ENCODE measurements at places on chromosomes 5 and 9. TPM values are rescaled to one million over a fixed set of nuclear protein-coding genes. Genes with fewer than 3 reads are reported as not detected.
A peak's percentile ranks its signal among the peaks of the same experiment; 100 is the strongest.

- DNase-seq = no peak
These were observed 134.8 kb upstream of the PCA3 start for GRCh38 chr9:76629205-76629990.

GRCh38 chr9:76020652-76021051, 130.2 kb downstream of the PCSK5 start:
- DNase-seq = no peak

DNA sequence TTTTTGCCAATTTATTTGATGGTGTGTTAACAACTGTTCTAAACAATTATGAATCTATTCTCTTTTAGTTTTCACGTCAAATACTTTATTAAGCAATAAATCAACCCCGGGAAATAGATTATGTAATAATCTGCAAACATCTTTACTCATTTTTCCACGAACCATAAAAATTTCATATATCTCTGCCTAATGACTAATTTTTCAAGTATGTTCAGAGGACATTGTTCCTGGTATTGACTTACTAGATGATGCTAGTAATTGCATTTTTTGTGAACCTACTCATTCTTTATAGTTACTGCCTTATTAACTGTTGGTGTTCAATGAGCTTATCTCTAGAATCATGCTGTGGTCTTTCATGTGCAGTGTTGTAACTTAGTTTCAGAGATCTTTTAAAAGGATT, 41.0 kb upstream of the FBN2 start:
- DNase-seq = no peak

WWC1 gene
- 17.9 TPM for total RNA-seq

- DNase-seq = no peak
These were observed 18.1 kb upstream of the BOD1 start for GRCh38 chr5:173634465-173634983.

ITGA1 gene
- total RNA-seq = 46.0 TPM

GRCh38 chr9:136385015-136385414, 11.5 kb upstream of the CARD9 start:
- DNase-seq = no peak

LTC4S gene
- 3.0 TPM for total RNA-seq

DNA sequence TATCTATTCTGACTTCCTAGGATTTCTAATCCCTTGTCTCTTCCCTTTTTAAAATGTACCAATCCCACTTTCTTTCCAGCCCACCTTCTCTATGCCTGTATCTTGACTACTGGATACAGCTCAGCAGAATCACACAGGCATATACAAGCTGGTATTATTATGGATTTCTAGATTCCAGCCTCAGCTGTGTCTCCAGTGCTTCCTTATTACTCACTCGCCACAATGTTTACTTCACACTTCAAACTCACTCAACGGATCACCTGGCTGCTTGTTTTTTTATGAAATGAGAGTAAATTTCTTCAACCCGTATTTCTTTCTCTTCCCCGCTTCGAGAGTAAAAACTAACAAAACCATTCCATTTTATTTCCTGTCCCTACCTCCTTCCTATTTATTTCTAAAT, 38.8 kb downstream of the CWC27 start:
- DNase-seq = no peak

DNA sequence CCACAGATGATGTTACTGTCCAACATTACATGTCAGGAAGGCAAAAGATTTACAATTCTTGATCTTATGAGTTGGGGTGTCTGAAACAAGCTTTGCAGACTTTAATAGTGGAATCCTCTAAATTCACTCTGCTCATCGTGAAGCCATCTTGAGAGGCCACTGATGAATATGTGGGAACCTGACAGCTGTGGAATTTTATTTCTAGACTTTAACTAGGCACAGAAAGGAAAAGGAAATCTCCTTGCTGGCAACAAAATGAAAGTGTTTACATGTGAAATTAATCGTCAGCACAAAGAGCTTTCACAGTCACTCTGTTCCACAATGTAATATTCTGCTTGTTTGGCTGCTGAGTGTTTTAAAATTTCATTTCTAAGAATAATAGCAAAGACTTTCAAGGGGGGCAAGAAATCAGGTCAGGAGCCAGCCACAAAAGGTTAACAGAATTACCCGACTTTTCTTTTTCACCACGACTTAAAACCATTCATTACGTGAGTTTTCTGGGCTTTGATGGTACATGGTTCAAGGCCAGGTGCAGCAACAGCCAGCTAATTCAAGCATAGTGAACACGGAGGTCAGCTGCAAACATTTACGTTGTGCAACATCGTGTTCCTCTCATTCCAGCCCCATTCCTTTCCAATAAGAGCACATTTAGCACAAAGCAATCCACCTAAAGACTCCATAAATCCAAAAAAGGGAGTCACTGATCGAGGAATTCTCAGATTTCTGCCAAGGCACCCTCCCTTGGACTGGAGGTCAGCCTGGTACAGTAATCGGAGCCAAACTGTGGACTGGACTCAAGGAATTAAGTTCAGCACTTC, 14.6 kb downstream of the NREP start:
- DNase-seq = no peak

DNA sequence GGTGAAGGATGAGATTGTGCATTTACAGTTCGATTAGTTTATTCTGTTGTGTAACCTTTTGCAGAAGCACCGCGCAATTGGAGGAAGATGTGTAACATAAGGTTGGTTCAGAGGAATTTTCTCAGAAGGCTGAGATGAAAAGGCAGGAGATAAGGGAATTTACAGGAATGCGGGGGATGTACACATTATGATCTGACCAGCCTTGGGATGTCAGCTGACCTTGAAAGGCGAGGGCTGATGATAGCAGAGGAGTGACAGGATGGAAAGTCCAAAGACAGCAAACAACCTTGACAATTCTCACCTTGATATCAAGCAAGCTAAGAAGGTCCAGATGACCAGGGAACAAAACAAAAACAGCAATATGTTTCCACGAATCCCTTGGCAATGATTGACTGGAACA, 88.8 kb downstream of the OTULIN start:
- DNase-seq = no peak

NIM1K gene
- 0.32 TPM for total RNA-seq

GRCh38 chr9:23464275-23464674, 361.8 kb downstream of the ELAVL2 start:
- no peak for DNase-seq

- DNase-seq = no peak
These were observed 1.8 kb upstream of the CFAP95 start for GRCh38 chr9:69818750-69819345.

- no peak for DNase-seq
These were observed 16.4 kb upstream of the GALNT10 start for GRCh38 chr5:154174091-154174490.

GMCL2 gene
- total RNA-seq = not detected

CMBL gene
- total RNA-seq = 87.6 TPM

GRCh38 chr9:131524665-131525315, 6.3 kb downstream of the UCK1 start:
- DNase-seq = no peak

DNA sequence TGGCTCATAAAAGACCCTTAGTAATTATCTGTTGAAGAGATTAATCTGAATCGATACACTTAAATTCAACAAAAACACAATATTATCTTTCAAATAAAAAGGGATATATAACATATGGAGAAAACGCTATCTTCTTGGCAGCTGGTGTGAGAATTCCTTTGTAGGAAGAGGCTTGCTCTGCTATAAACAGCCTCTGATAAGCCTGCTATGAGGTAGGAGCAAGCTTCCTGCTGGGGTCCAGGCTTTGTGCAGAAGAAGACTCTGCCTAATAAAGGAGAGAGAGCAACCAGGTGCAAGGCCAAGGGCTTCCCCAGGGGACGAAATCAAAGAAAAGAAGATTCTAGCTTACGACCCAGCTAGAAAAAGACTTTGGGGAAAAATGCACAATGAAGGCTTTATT, 43.3 kb upstream of the SSBP2 start:
- DNase-seq = no peak

GRCh38 chr5:7714697-7715096, 136.2 kb downstream of the CFAP90 start:
- DNase-seq = no peak

DNA sequence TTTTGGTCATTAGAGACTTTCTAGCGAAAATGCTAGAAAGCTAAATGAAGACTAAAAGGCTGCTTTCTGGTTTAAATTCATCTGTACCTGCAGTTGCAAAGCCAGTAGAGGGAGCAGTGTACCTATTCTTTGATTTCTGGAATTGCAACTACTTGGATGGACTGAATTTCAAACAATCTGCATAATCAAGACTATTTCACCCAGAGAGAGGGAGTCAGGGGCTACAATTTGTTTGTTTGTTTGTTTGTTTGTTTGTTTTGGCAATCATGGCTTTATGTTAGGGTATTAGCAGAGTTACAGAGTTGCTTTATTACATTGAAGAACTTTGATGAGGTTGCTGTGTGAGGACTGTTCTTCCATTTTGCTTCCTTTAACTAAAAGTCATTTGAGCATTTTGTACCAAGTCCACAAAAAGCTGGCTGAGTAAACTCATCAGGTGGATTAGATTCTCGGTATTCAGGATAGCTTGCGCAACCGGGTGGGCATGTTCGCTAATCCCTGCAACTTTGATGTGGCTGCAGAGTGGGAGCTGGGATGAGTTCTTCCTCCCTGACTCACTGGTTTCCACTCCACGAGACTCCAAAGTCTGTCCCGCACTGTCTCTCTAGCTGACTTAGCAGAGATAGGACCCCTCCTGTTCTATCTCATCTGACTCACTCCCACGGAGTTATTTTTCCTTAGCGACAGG, 80.0 kb upstream of the TUT7 start:
- DNase-seq = no peak

DNA sequence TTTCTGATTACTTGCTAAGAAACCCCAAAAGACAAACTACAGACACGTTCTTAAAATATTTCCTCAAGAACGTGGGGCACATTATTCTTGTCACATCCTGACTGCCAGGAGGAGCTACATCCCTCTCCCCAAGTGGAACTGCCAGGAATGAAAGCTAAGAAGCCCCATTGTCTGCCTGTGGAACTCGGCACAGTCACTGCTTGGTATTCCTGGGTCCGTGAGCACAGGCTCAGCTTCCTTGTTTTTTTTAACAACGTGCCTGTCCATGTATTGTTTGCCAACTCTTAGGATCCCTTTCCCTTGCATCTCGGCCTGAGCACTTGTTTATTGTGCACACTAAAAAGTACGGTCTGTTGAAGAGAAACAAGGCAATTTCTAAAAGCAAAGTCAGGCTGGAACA, 47.0 kb upstream of the SELENOP start:
- DNase-seq = peak; percentile 27

AIF1L gene
- 0.75 TPM for total RNA-seq

GRCh38 chr9:121169094-121169601, 32.5 kb downstream of the RAB14 start:
- no peak for DNase-seq

DNA sequence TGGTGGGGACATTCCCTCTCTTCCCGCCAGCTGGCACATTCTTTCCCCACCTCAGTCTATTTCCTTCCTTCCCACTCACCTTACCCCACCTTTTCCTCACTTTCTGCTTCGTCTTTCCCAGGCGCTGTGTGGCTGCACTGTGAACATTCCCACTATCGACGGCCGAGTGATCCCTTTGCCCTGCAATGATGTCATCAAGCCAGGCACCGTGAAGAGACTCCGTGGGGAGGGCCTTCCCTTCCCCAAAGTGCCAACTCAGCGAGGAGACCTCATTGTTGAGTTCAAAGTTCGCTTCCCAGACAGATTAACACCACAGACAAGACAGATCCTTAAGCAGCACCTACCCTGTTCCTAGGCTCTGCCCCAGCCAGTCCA, 7.3 kb downstream of the DNAJB5 start:
- no peak for DNase-seq

- no peak for DNase-seq
These were observed 290.9 kb upstream of the RGMB start for GRCh38 chr5:98482321-98483300.

DNA sequence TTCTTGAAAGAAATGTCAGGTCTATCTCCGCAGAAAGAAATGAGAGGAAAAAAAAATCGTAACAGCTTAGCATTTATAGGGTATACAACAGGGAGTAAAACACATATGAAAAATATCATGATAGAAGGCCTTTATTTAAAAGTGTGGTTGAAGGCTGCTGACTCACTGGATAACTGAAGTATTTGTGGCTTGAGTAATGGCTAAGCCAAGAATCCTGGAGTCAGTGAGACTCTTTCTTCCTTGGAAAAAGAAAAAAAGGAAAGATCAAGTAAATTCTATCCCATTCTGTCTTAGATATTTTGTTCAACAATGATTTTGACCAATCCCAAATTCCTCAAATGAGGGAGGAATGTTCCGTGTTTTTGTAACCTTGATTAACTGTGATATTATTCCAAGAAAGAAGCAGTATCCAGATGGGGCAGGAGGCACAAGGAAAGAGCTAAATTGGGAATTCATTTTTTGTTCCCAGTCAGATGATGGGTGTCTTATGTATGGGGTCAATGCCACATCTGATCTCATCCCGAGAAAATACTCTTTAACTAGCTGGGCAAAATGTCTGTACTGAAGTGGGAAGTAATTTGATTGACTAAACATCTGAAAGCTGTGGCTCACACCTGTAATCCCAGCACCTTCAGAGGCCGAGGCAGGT, 64.3 kb upstream of the MYO10 start:
- DNase-seq = no peak

ADAM19 gene
- total RNA-seq = 4.0 TPM

CCDC180 gene
- total RNA-seq = 6.6 TPM

OR13J1 gene
- not detected for total RNA-seq

GRCh38 chr5:52811067-52811749, 23.5 kb downstream of the ITGA1 start:
- no peak for DNase-seq

DNA sequence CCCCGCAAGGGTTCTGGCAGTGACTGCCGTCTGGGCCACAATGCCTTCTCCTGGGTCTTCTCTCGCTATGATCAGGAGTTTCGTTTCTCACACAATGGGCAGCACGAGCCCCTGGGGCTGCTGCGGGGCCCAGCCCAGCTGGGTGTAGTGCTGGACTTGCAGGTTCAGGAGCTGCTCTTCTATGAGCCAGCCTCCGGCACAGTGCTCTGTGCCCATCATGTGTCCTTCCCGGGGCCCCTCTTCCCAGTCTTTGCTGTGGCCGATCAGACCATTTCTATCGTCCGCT, 7.0 kb downstream of the HDHD3 start:
- no peak for DNase-seq

DNA sequence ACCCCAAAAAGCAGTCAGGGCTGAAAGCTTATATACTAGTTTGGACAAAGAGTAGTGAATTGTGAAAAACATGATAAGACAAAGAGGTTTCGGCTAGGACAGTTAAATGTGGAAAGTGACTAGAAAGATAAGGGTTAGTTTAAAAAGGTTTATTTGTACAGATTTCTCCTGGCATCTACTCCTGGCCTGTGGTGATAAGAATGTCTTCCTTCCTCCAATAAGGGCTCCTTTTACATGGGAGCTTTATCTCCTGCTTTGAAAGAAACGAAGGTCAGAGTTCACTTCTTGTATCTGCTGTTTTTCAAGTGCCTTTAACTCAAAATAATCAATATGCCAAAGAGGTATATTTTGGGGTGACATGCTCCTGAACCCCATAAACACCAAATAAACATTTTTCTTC, 776.1 kb upstream of the COX7C start:
- DNase-seq = no peak
